Uterine smooth muscle cell (primary cell): ENCODE measurements at places on chromosomes 11 and 22. TPM values are rescaled to one million over a fixed set of nuclear protein-coding genes. Genes with fewer than 3 reads are reported as not detected.

Gene GAL3ST3
- total RNA-seq, result 0.12 TPM in 1 of 2 replicates, not detected in the other

Gene MMP27
- not detected in 2 replicates for total RNA-seq

Gene CYP2D6
- 0.25 and 0.44 TPM in 2 replicates for total RNA-seq

Gene SEC14L2
- 20.2 and 33.5 TPM in 2 replicates for total RNA-seq

Gene SPDYC
- not detected in 2 replicates for total RNA-seq

Gene TMEM86A
- 0.11 and 0.25 TPM in 2 replicates for total RNA-seq

Gene YPEL1
- total RNA-seq, result 0.22 and 0.50 TPM in 2 replicates

Gene GAB4
- not detected in 2 replicates for total RNA-seq

Gene TUB
- 8.9 and 16.7 TPM in 2 replicates for total RNA-seq

Gene SUSD2
- 1.9 and 8.6 TPM in 2 replicates for total RNA-seq

Gene OR5A1
- not detected in 2 replicates for total RNA-seq

Gene ABCC8
- total RNA-seq, result not detected in 2 replicates

Gene SLC22A12
- total RNA-seq, result not detected in 2 replicates

Gene DSCAML1
- total RNA-seq, result not detected in 2 replicates

Gene OR6X1
- total RNA-seq, result not detected in 2 replicates

Gene GDPD4
- not detected in 2 replicates for total RNA-seq

Gene LARGE2
- total RNA-seq, result not detected in 2 replicates

Gene SLC5A1
- total RNA-seq, result not detected in 2 replicates

Gene OR9G1
- total RNA-seq, result not detected in 2 replicates

Gene NAALADL1
- total RNA-seq, result 24.7 and 31.5 TPM in 2 replicates

Gene ANKK1
- total RNA-seq, result under 0.01 and 0.11 TPM in 2 replicates

Gene ZBTB16
- under 0.01 TPM in 1 of 2 replicates, not detected in the other for total RNA-seq

Gene PARVA
- total RNA-seq, result 19.3 and 35.7 TPM in 2 replicates

Gene FBLN1
- total RNA-seq, result 94.1 and 164 TPM in 2 replicates

Gene ALG12
- 11.8 and 24.1 TPM in 2 replicates for total RNA-seq

Gene TRIM29
- total RNA-seq, result 0.11 and 2.7 TPM in 2 replicates

Gene HTATIP2
- total RNA-seq, result 25.2 and 43.4 TPM in 2 replicates

Gene TYR
- not detected in 2 replicates for total RNA-seq

Gene NCF4
- total RNA-seq, result not detected in 2 replicates

Gene ACTN3
- total RNA-seq, result under 0.01 TPM in 1 of 2 replicates, not detected in the other
